ENCODE measurements at places on chromosomes 3 and 15.

DNA sequence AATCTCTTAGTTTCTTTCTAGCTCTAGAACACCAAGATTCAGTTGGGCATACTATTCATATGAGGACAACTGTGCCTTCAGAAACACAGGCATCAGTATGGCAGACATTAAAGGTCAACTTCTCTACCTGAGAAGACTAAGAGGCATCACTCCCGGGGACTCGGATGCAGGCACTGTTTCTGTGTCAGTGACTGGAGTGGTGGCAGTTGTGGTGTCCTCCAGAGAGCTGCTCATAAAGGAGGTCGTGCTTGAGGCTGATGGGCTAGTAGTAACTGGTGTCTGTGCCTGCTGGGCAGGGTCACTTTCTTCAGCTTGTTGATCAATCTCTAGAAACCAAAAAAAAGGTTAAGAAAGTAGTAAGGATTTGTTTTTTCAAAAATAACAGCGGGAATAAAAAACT is 75.2 kb downstream of the FBXL22 start:
- no peak for DNase-seq

DNA sequence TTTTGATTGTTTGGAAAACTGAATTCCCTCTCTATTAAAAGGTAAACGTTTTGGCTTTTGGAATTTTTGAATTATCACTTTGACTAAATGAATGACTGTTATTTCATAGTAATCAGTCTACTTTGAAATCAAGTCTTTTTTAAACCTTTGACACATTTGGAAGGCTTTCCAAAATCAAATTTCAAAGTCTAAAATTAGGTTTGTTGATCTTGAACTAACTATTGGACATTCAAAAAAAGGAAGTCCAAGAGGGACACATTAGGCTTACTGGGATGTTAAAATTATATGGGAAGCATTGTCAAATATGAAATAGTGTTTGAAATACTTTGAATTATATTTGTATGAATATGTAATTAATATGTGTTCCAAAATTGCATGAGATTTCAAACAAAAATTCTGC is 45.2 kb upstream of the AADACL2 start:
- no peak for DNase-seq

GRCh38 chr3:52752045-52752660 is 18.6 kb downstream of the NEK4 start:
- no peak for DNase-seq

DNA sequence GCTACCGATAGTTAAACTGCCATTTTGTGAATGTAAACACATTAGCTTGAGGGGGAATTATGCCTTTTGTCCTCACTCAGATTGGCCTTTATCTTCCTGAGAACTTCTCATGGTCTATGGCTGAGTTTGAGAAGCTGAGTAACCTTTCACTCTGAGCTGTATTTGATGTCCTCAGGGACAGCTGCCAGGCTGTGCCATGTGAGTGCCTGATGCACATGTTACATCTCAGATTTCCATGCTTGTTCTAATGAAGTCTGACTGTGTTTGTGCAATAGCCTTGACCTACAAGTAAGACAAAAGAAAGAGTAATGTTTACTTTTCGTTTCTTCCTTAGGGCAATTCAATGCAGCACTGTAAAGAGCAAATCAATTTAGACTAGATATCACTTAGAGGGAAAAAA is 44.1 kb upstream of the ARL6 start:
- DNase-seq: no peak

DNA sequence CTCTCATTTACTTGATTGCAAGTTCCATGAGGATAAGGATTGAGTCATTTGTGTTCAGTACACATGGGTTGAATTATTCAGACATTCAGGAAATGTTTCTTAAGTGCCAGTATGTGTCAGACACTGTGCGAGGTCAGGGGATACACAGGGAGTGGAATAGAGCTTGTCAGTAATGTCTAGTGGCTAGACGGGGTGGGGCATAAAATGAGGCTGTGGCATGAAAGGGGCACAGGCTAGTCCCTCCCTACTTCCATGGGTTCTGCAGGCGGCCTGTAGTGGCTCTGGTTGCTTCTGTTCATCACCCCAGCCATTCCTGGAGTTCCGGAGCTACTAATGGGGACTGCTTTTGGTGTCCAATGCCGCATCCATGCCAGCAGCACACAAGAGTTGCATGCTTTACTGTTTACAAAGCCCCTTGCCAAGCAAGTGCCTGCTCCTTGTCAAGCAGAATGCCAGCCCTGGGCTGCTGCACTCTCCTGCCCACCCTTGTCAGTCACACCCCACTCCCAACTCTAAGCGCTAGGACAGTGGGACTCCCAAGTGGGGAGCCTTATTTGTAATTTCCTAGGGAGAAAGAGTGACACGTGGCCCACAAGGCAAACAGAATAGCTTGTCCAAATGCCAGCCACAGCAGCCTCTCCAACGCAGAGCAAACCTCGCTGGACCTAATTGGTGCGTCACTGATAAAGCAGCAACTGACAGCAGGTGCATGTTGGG is 70.8 kb downstream of the RAB11A start:
- peak; percentile 85 for DNase-seq

GRCh38 chr15:67836955-67837354 is 2.9 kb downstream of the RNU6-1 start:
- DNase-seq: no peak

- DNase-seq: no peak
These were observed 393.1 kb upstream of the ARRDC4 start for GRCh38 chr15:97567411-97567810.

DNA sequence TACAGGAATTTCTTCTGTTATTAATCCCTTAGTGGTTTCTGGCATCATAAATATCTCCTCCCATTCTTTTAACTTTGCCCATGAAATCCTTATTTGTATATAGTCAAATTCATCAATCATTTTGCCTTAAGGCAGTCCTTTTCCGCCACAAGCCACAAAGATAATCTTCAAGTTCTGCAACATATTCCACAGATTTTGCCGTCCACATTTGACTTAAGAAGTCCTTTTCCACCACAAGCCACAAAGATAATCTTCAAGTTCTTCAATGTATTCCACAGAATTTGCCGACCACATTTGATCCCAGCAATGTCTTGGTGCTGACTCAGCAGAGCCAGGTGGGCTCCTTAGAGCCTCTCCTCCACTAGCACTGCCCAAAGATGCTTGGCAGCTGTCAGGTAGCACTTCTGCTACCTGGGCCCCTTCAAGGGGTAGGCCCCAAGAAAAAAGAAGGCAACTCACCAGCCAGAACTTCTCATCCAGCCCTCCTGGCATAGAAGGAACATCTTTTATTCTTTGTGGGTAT is 35.0 kb downstream of the SEC22C start:
- no peak for DNase-seq

- no peak for DNase-seq
These were observed 95.3 kb downstream of the ITPR1 start for GRCh38 chr3:4588466-4588865.

DNA sequence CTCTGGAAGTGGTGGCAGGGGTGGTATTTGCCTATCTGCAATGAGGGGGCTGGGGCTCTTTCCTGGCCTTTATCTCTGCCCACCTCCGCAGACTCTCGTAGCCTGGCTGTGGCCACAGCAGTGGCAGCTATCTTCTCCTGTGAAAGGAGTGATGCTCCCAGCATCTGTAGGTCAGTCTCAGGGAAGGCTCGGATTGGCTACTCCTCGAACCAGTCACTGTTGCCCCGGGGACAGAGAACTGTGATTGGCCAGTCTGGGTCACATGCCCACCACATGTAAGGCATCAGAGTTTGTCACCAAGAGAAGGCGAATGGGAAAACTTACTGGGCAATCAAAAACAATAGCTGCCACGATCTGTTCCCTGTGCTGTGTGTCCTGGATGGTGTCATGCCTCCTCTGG is 30.1 kb upstream of the FGD5 start:
- DNase-seq: no peak

GRCh38 chr3:56468184-56469106 is at the start of gene ERC2:
Gene ERC2, minus strand, starts transcription at chr3:56468467.
- peak; percentile 9 for DNase-seq

- DNase-seq: no peak
These were observed 9.1 kb upstream of the REC114 start for GRCh38 chr15:73433873-73434272.

DNA sequence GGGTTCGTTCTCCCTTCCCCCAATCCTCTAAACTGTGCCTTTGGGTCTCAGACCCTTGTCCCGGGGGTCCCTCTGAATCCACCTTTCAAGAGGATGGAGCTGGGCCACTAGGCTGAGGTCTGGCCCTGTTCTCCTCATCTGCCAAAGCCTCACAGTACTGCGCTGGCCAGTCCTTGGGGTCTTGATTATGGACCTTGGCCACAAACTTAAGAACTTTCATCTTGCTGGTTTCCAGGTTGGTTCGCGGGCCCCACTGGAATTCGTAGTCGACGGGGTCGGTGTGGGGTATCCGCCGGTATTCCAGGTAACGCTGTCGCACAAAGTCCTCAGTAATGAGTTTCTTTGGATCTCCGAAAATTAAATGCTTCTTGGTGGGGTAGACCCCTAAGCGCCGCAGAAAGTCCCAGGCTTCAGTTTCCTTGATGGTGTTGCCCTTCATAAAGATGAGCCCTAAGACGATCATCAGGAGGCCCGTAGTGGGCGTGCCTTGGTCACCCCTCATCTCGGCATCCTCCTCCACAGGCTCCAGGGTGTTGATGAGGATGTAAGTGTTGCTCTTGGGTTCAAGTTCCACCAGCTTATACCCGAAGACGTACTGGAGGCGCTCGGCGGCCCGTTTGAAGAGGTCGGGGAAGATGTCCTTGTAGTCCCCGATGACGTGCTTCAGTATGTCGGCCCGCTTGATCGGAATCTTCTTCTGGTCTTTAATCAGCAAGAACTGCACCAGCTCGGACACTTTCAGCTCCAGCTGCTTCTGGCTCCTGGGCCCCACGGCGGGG is 727 bp downstream of the NSMCE3 start:
- DNase-seq: peak; percentile 15

GRCh38 chr3:107803170-107803569 is 280.4 kb downstream of the BBX start:
- no peak for DNase-seq

GRCh38 chr15:41557673-41558399 is 1.2 kb upstream of the TYRO3 start:
- DNase-seq: no peak

DNA sequence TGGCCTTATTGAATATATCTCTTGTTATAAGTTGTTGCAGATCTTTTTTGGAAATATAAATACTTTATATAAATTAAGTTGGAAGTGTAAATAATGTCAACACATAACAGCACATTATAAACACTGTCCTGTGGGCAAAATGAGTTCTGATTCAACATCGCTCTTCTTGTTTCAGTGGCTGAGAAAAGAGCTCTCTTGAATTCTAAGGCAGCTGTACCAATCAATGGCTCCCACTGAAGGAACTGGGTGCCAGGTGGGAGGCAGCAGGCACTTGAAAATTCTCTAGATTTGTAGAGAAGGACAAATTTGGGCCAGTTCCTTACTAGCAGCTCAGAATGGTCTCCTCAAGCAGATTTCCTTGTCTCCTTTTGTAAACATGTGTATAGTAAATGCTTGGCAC is 45.6 kb downstream of the CHST2 start:
- DNase-seq: no peak

- DNase-seq: no peak
These were observed 424.4 kb downstream of the C3orf38 start for GRCh38 chr3:88574146-88574545.

GRCh38 chr15:27025481-27025966 is 54.5 kb downstream of the GABRG3 start:
- peak; percentile 79 for DNase-seq

- peak; percentile 8 for DNase-seq
These were observed 634.1 kb downstream of the RBMS3 start for GRCh38 chr3:29914861-29915524.

DNA sequence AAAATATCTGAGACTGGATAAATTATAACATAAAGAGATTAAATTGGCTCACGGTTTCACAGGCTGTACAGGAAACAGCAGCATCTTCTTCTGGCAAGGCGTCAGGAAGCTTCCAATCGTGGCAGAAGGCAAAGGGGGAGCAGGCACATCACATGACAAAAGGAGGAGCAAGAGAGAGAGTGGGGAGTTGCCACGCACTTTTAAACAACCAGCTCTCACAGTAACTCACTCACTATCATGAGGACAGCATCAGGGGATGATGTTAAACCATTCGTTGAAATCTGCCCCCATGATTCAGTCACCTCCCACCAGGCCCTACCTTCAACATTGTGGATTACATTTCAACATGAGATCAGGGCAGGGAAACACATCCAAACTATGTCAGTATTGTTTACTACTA is 114.5 kb upstream of the SPATA16 start:
- DNase-seq: no peak

- DNase-seq: no peak
These were observed 142.2 kb upstream of the CNTN3 start for GRCh38 chr3:74756674-74757073.

GRCh38 chr3:121231872-121232271 is 313.9 kb downstream of the POLQ start:
- no peak for DNase-seq

DNA sequence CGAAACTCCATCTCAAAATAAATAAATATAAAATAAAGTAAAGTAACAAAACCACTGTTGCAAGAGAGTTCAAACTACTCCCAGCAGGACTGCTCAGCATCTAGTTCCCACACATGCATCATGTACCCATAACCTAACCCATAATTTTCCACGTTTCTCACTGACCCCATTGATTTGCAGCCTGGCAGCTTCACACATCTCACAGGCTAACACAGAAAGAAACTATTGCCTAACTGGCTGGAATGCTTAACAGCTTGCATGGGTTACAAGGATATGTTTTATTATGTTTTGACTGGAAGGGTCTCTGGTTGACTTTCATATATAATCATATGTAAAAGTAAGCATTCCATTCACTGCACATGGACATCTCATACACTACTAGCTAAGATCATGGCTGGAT is 55.6 kb upstream of the TBC1D23 start:
- DNase-seq: no peak

Data from kidney capillary endothelial cell (primary cell).